ENCODE measurements at places on chromosomes 16 and 17. TPM values are rescaled to one million over a fixed set of nuclear protein-coding genes. Genes with fewer than 3 reads are reported as not detected.
A peak's percentile ranks its signal among the peaks of the same experiment; 100 is the strongest.

DNA sequence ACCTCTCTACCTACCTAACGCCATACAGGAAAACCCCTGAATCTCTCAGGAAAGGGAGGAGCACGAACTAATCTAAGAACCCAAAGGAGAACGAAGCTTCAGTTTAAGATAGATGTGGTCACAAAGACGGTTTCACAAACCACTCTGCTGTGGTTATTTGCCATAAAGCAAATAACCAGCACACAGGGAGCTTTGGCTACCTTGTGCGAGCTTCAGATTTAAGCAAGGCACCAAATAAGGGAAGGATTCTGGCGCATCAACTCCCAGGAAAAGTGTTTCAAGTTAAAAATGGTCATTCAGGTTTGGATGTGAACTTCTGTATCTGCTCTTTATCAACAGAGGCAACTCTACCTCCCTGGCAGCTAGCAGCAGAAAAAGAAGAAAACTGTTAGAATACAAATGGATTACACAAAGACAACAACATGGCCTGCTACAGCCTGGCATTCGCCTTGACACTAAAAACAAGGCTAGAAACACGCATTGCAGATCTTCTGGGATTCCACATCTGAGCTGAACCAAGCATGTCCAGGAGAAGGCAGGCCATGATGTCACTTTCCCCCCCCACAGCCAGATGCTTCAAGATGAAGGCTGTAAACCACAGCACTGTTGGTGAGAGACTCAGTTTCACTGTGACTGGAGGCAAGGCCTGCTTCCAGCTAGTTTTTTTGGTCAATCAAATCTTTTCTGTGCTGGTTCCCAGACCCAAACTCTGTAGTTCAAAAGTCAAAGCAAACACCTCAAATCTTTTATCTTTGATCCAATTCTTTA, 43.6 kb downstream of the SMG6 start:
- DNase-seq = no peak

DNA sequence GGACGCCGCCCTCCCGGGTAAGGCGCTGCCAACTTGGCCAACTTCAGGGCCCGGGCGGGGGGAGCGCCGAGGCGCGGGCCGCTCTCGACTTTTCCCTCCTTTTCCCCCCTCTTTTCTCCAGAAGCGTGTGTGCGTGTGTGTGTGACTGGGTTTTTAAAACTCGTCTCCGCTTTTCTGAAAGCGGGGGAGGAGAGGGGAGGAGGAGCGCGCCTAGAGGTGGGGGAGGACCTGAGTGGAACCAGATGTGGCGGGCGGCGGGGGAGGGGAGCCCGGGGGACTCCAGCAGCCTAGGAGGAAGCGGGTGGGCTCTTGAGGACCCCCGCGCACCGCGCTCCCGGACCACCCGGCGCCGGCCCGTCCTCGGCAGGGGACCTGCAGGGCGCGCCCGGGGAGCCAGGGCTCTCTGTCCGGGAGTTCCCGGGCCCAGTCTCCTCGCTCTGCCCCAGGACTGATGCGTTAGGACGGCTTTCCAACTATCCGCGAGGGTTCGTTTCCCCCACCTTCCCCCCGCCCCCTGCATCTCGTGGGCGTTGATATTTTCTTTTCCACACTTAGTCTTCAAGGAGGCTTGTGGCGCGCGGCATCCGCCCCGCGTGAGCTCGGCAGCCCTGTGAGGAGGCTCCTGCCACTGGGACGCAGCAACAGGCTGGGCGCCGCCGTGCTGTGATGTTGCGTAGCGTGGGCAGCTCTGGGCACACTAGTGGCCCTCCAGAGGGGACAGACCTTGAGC, 599 bp downstream of the MRC2 start:
- DNase-seq = peak; percentile 86

DNA sequence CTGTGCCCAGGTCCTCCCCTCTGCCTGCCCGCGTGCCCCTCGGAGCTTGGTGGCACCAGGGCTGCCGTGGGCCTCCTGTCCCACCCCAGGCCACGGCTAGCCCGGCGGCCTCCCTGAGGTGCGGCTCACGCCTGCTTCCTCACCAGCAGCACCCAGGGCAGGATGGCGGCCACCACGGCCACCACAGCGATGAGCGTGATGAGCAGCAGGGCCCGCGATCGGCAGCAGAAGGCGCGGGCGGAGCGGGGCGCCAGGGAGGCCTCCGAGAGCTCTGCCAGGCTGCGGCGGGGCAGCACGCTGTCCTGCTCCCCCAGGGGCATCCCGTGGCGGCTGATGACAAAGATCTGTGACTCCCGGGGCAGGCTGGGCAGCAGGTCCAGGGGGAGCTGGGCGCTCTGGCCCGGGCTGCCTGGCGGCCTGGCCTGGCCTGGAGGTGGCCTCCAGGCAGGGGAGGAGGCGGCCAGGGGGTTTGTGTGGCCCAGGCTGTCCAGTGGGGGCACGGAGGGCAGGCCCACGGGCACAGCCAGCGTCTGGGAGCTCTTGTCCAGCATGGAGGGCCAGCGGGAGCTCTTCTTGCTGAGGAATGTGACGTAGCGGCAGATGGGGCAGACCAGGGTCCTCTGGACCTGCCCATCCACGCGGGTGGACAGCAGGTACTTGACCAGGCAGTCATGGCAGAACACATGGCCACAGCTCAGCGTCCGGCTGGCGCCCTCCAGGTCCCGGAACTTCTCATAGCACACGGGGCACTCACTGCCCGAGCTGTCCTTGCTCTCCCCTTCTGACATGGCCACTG, 4.8 kb downstream of the RNF222 start:
- DNase-seq = no peak

The STAC2 gene
- polyA plus RNA-seq = 18.9 TPM

The HEATR9 gene
- polyA plus RNA-seq = not detected
